Activated CD4-positive, alpha-beta T cell treated with anti-CD3 and anti-CD28 coated beads, Interleukin-2, amount 50 U/mL, for 1 hour (primary cell): ENCODE measurements at places on chromosomes 2 and 18.

DNA sequence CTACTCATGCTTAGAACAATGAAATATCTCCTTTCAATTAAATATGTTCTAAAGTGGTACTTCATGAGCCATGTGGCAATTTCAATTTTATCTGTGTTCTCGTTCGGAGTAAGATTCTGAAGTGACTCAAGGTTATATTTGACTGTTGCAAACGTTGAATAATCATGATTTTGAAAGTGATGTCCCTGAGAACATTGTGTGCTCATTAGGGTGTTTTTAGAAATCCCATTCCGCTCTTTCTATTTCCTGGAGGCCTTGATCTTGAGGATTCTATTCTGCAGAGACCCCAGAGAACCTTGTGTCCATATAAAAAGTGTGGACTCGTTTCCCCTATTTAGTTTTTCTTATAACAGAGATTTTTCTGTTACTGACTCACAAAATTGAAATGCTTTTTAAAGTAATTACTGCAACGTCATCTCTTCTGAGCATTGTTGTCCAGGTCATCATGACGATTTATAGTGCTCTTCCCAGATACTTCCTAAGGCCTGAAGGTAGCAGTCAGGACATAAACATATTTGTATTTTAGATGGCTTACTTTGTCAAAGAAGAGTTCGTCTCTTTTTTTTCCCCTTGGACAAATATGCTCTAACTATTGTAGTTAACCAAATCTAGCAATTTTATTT is 27.2 kb downstream of the IL1R2 start:
- DNase-seq: no peak

DNA sequence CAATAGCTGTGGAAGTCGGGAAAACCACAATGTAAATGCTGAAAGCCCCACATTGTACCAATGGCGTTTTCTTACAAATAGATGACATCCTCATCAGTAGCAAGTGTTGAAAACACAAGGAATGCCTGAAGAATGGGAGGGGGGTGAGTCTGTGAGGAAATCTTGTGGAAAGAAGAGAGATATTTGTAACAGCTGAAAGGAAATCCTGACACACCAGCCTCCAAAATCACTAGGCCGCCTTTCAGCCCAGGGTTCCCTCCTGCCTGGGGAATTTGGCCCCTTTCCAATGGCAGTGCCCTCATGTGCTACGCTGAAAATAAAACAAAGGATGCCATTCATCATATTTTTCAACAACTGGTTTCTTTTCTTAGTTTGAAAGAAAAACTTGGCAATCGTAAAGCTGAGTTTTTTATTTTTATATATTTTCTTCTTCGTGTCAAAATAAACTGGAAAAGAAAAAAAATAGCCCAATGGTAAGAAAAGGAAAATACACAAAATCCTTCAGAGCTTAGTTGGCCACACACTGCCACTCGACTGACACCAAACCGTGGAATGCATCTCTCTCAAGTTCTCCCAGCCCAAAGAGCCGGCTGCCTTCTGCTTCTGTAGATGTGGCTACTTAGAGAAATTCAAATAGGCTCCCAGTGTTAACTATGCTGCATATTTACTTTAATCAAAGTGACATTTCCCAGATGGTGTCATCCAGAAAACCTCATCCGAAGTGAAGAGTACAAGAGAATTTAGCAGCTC is 52.0 kb downstream of the FTCDNL1 start:
- no peak for DNase-seq

DNA sequence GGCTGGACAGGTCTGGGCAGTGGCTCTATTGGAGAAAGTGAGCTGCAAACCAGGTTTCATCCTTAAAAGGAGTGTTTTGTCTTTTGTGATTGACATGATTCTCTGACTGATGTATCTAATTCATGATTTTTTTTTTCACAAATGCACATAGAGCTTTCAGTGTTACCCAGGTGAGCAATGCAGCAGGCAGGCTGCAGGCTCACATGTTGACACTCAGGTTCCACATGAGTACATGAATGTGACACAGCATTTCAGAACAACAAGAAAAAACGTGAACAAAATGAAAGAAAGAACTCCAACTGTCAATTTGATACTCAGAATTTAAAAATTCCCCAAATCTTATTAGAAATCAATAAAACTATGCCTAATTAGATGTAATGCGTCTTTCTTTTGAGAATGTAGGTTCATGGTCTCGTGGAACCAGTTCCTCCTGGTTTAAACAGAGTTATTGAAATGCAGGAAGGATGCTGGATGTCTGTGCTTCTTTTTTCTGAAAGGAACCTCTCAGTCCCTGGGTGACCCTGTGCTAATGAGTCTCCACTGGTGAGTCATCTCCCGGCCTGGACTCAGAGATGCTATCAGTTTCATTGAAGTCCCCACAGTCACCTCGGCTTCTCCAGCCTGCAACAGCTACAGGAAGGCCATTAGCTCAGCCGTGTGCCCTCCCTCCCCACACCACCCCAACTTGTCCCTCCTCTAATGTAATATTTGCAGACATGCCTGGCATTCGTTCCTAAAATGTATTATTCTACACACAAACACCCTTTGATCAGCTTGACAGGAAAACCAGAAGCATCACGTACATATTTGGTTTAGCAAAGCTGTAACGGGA is 430.4 kb downstream of the LPIN1 start:
- no peak for DNase-seq

GRCh38 chr2:154331784-154332183 is 366.7 kb upstream of the KCNJ3 start:
- DNase-seq: no peak

GRCh38 chr2:123935405-123935804 is 89.7 kb upstream of the CNTNAP5 start:
- DNase-seq: no peak

DNA sequence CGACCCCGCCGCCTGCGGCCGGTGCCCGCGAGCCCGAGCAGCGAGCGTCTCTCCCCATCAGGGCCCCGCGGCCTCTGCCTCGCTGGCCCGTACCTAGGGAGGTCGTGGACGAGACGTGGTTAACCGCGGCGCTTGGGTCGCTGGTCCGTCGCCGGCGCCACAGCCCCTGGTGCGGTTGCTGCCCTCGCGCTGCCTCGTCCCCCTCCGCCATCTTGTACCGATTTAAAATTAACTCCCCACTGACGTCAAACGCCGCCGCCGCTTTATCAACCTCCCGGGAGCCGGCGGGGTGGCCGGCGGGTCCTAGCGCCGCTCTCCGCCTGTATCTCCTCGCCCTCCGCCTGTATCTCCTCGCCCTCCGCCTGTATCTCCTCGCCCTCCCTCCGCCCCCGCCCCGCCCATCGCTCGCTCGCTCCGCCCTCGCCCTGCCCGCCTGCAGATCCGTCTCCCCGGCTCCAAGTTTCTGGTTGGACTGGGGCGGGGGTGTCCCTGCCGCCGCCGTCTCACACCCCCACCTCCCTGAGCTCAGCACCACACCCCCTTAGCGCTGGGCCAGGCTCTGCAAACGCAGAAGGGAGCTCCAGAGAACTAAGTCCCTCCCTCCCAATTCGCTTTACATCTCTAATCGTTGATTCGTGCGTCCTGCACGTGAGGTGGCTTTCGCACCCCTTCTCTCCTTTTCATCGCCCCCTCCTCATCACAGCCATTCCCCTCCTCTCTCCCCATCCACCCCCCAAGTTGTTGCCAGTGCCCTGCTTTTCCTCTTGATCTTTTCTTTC is at the start of gene ATL2:
Gene ATL2, minus strand, starts transcription at position 224 of the 779 bp plus-strand sequence. Its CDS starts 13 bp downstream, at position 211.
- peak; percentile 91 for DNase-seq

GRCh38 chr2:16413285-16413684 is 252.3 kb downstream of the CYRIA start:
- DNase-seq: no peak

DNA sequence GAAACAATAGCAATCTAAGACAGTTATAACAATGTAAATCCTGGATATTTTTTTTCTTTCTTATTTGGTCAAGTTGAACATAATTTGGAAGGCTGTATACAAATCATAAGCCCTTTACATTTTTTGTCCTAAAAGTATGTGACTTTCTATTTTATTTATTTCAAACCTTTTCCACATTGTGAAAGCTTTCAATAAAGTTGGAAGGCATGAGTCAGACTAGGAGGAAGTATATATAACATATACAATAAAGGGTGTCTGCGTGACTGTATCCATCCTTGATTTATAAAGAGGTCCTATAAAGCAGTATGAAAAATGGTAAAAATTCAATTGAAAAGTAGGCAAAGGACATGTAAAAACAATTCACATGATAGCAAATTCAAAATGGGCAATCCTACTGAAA is 44.4 kb downstream of the CRACDL start:
- DNase-seq: no peak

DNA sequence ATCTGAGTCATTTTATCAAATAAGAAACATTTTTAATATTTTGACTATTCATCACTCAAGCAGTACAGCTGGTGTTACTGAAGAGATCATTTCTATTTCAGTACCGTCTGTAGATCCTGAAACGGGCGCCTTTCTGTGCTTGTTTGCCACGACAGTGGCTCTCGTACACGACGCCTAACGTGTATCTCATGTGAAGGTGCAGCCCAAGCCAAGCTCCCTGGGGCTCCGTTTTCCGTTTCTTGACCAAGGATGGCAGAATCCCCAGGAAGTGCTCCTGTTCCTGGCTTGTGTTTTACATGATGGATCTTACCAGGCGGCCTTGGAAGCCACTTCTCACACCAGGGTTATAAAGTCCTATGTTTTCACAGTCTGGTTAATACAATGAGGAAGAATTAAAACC is 320.6 kb downstream of the GBX2 start:
- no peak for DNase-seq

DNA sequence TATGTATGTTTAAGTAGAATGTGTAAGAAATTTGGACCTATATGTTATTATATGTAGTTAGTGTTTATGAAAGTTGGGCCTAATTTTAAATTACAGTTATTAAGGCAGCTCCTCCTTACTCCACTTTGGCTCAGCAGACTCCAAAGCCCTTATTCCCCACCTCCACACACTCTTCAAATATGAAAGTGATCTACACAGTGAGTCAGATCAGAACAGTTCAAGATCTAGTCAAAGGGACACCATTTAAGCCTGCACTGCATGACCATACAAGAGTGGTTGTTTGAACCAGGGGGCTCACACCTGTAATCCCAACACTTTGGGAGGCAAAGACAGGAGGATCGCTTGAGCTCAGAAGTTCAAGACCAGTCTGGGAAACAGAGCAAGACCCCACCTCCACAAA is 21.2 kb upstream of the PMAIP1 start:
- DNase-seq: no peak

DNA sequence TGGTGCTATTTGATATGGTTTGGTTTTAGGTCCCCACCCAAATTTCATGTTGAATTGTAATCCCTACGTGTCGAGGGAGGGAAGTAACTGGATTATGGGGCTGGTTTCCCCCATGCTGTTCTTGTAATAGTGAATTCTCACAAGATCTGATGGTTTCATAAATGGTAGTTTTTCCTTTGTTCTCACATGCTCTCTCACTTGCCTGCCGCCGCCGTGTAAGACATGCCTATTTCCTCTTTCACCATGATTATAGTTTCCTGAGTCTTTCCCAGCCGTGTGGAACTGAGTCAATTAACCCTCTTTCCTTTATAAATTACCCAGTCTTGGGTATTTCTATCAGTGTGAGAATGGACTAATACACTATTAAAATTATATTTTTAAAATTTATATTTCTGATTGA is 7.3 kb downstream of the DIS3L2 start:
- no peak for DNase-seq

GRCh38 chr2:142484111-142484510 is 353.3 kb upstream of the LRP1B start:
- DNase-seq: no peak

- DNase-seq: no peak
Observed at GRCh38 chr18:77049938-77050337, 82.6 kb downstream of the MBP start.

- no peak for DNase-seq
Observed at GRCh38 chr2:197863744-197864143, 59.4 kb downstream of the PLCL1 start.

DNA sequence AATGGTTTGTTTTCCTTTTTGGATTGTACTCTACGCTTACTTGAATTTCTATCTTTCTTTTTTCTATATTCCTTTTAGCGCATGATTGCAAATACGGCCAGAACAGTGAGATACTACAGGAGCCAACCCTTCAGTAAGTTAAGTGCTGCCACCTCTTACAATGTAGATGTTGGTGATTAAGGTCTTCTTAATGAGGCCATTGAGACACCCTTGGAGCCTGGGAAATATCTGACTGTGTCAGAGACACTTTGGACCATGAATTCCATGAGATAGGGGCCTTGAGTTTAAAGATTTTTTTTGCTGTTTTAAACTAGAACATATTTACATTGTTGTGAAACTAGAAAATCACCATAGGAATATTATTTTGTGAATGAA is 27.1 kb upstream of the MAP3K20 start:
- no peak for DNase-seq

- no peak for DNase-seq
Observed at GRCh38 chr2:61677306-61677705, 139.2 kb upstream of the XPO1 start.

- DNase-seq: no peak
Observed at GRCh38 chr2:190455358-190456095, 47.4 kb downstream of the MFSD6 start.
